ENCODE measurements at places on chromosomes 6 and 20.

DNA sequence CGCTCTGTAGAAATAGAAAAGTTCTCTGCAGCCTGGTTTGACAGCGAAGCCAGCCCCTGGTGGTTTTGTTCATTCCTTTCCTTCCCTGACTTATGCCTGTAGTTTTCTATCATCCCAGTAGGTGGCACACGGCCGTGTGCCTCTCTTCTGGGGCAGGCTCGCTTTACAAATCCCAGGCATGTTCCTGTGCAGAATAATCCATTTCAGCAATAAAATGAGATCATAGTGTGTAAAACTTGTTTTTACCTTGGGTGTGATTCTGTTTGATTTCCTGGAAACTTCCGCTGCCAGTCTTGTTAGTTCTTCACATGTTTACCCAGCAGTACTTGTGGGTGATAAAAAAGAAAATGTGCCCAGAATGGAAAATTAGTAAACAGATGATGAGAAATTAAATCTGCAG lies 7.4 kb upstream of the INSM1 start:
- peak; percentile 15 for DNase-seq

- no peak for DNase-seq
These were observed 316.9 kb upstream of the RNF24 start for GRCh38 chr20:4332121-4332860.

DNA sequence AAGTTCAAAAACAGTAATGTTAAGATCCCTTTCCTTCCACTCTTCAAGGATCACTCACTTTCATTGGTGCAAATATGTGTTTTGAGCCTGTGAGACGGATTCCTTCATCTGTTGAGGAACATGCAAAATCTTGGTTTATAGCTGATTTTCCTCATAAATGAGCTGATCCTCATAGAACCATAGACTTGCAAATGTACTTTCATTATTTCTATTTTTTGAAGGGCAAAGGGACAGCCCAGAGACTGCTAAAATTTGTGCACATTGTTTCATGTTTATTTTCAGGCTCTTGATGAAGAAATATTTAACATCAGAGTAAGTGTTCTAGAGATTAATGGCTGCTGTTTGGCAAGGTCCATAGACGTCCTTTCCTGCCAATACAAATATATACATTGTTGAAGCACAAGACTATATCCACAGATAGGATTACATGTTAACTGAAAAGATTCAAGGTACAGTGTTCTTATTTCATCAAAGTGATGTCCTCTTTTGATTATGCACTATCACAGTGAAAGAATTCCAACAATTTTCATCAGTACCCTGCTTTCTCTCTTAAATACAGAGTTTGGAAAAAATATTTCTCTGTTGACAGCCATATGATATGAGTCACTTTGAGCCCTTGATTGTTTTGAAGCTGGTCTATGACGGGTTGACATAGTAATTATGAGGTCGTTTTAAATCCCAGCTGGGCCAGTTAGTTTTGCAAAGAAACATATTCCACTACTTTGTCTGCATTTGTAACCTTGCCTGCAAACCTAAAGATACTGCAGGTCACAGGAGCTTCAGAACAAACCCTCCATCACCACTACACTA lies 95.7 kb downstream of the FILIP1 start:
- no peak for DNase-seq

DNA sequence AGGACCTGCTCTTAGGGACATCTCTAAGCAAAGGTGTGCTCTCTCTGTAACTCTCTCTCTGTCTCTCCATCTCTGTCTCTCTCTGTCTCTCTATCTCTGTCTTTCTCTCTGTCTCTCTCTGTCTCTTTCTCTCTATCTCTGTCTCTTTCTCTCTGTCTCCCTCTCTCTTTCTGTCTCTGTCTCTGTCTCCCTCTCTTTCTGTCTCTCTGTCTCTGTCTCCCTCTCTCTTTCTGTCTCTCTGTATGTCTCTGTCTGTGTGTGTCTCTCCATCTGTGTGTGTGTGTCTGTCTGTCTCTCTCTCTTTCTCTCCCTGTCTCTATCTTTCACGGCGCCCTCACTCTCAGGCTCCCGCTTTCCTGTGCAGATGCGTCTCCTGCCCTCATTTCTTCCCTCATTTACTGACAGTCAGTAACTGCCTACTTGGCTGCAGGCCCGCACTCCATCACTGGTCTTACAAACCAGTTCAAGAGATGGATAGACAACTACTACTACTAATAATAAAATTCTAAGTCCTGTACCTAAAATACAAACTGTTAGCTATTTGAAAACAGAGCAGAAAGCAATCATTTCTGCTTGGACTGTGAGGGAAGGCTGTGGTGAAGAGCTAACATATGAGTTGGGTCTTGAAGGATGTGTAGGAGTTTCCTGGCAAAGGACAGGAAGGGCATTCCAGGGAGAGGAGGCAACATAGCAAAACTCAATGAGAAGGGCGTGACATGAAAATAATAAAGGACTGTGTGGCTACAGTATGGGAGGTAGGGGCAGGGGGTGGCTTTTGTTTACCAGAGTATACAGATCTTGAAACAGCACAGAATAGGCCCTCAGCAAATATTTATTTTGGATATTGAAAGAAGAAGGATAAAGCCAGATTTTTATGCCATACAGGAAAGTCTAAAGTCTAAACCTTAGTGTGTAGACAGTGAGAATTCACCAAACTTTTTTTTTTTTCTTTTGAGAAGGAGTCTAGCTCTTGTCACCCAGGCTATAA lies 67.8 kb upstream of the TAB2 start:
- no peak for DNase-seq

GRCh38 chr20:61562897-61563504 lies 310.9 kb downstream of the CDH4 start:
- DNase-seq: no peak

- DNase-seq: no peak
These were observed 664.8 kb upstream of the MMS22L start for GRCh38 chr6:97947841-97948240.

DNA sequence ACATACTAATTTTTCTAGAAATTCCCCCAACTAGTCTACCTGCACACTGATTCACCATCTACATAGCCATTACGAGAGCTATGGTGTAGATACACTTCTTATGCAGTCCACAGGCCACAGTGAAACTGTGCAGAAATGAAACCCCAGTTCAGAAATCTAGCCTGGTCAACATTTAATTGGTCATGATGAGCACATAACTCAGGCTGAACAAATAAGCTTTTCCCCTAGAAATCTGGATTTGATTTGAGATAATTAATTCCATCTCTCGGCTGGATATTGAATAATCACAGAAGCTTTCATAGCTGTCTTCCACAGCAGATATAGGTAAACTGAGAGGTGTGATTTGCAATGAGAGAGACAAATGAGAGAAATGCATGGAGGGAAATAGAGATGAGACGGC lies 22.6 kb upstream of the TINAG start:
- DNase-seq: no peak

GRCh38 chr6:132675749-132676148 lies 16.8 kb upstream of the TAAR1 start:
- DNase-seq: no peak

- peak; percentile 9 for DNase-seq
These were observed 30.5 kb downstream of the GRM4 start for GRCh38 chr6:34115403-34115795.

DNA sequence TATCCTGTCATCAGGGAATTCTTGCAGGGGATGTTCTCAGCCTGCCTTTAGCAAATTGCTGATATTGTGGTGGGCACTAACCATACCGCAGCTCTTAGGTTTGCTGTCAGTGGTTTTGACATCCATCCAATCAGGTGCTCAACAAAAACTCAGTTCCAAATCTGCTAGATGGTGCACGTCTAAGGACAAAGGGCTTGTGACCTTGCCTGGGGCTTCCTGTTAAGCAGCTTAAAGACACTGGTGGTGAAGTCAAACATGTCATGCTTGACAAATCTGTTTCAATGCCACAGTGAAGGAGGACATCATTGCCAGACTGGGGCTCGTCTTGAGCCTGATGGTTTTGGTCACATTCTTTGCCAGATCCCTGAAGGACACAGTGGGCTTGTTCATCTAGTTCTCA lies 179.8 kb upstream of the NOX3 start:
- DNase-seq: no peak

DNA sequence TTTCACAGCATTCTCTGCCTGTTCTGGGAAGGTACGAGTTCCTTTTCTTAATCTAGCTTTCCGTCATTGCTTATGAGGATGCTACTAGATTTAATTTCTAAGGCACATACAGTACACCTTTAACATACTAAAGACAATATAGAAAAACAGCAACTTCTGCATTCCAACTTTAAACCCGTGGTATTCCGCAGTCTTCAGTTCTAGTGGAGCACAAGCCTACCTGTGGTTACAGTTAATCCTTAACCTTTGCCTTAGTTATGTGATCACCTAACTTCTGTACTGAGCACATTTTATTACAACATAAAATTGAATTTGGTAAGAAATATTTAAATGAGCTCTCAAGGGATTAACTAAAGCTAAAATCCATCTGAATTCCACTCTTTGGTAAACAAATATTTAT lies 289.5 kb downstream of the BTBD9 start:
- DNase-seq: no peak

DNA sequence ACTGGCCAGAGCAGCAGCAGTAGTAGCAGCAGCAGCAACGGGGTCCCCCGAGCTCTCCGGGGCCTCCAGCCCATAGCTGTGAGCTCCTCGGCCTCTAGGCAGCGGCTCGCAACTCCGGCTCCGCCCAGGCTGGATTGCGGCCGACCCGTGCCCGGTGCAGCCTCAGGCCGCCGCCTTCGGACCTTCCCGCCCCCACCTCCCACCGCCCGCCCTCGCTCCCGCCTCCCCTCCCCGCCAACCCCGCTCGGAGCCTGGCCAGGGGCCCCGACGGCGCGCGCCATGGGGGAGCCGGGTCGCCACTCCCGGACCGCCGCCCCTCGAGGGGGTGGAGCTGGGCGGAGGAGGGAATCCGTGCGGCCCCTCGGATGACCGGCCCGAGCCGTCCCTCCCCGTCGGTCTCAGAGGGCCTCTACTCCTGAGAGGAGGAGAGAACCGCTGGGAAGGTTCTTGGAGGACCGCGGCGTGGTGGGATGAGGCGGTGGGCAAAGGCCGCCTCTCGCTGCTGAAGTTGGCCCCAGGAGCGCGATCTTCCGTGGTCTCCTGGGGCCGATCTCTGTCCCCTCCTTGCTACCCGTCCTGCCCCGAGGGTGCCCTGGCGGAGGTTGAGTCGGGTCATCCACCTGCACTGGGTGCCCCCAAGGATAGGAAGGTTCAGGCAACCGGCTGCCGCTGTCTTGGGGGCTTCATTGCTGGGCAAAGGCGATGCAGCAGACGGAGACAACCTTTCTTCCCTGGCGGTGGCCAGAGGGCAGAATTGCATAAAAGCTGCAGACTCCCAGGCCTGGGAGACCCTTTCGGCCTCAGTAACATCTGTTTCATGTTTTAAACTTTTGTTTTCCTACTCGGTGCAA lies at the start of gene ADAM33:
Gene ADAM33, minus strand, starts transcription at position 80 of the 851 bp plus-strand sequence. Its CDS starts 6 bp downstream, at position 74.
- no peak for DNase-seq

GRCh38 chr6:135531954-135532490 lies 34.5 kb upstream of the AHI1 start:
- no peak for DNase-seq

DNA sequence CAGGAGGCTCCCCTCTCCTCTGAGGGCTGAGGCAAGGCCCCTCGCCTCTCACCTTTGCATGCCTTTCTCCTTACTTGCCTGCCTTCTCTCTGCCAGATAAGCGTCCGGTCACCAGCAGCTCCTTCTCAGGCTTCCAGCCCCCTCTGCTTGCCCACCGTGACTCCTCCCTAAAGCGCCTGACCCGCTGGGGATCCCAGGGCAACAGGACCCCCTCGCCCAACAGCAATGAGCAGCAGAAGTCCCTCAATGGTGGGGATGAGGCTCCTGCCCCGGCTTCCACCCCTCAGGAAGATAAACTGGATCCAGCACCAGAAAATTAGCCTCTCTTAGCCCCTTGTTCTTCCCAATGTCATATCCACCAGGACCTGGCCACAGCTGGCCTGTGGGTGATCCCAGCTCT lies 21.3 kb upstream of the PPARD start:
- no peak for DNase-seq

DNA sequence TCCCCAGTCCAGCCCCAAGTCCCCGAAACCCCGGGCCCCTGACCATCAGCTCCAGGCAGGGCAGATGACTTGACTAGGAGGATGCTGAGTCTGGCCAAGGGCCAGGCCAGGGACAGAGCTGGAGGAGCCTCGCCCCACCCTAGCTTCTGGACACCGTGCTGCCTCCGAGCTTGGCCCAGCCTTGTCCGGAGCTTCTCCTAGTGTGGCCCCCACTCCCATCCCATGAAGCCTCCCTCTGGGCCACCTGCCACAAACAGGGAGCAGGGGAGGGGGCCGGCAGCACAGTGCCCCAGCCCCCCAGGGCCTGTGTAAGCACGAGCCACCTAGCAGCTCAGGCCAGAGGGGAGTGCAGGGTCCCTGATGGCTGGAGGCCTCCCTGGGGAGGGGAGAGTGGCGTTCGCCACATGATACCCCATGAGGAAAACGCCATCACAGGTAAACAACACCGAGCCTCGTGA lies 5.3 kb downstream of the EEF1A2 start:
- no peak for DNase-seq

GRCh38 chr6:53492860-53493634 lies 51.9 kb downstream of the GCLC start:
- no peak for DNase-seq

GRCh38 chr6:108945681-108946159 lies 97.5 kb downstream of the ARMC2 start:
- no peak for DNase-seq

- no peak for DNase-seq
These were observed 37.6 kb downstream of the SULF2 start for GRCh38 chr20:47747669-47748031.

- no peak for DNase-seq
These were observed 47.0 kb upstream of the TGM3 start for GRCh38 chr20:2248837-2249236.

DNA sequence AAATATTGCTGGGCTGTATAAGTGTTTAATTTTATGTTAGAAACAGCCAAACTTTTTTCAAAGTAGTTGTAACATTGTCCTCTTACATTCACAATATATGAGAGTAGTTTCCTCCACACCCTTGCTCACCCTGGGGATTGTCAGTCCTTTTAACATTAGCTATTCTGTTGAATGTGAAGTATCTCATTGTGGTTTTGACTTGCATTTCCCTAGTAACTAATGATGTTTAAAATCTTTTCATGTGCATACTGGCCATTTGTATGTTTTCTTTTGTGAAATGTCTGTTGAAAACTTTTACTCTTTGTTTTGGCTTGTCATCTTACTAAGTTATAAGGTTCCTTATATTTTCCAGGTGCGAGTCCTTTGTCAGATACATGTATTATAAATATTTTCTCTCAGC lies 32.9 kb downstream of the TRIM38 start:
- DNase-seq: no peak

DNA sequence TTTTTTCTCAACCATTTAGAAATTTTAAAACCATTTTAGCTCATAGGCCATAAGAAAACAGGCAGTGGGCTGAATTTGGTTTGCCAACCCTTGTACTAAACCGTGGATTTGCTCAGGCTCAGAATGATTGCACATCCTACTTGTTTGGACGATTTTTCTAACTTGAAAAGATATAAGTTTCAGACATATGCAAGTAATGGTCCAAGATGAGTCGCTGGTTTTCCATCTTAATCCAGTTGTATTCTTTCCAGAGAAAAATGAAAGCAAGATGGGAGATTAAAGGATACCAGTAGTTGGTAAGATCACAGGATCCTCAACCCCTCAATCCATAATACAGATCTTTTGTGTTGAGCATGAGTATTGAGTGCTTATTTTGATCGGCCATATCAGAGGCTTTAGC lies 250.9 kb downstream of the TINAG start:
- DNase-seq: no peak

GRCh38 chr6:143575901-143576426 lies 64.4 kb upstream of the FUCA2 start:
- no peak for DNase-seq
